ENCODE measurements at places on chromosomes 1 and 21.
A peak's percentile ranks its signal among the peaks of the same experiment; 100 is the strongest.

DNA sequence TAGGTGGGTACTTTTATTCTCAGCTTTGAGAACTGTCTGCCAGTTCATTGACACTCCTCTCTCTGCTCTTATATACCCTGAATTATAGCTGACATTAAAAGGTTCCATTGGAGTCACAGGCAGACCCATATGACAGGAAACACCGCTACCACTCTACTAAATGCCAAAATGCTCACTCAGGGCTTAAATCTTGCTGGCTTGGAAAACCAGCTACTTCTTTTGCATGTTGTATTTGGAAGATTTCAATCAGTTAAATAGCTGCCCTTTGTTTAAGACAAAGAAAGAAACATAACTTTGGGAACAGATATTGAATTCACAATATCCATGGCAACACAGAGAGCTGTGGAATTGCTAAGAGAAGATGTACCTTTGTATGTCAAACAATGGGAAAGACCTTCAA lies 876.5 kb downstream of the USP25 start:
- DNase-seq: no peak

DNA sequence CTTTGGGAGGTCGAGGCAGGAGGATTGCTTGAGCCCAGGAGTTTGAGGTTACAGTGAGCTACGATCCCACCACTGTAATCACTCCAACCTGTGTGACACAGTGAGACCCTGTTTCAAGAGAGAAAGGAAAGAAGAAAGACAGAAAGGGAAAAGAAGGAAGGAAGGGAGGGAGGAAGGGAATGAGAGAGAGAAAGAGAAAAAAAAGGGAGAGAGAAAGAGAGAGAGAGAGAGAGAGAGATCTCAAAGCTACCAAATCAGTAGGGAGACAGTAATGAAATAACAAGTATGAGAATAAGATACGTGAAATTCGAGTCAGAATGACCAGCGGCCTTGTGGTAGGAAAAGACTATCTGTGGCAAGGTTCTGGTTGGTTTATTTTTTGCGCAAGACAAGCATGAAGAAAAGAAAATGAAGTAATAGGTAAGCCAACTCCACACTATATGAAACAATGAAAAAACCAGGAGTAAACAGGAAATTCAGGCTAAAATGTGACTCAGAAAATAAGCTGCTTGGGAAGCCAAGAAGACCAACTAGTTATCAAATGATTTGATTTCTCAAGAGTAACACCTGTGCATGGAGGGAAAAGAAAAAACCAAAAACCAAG lies 8.9 kb downstream of the MTF1 start:
- DNase-seq: no peak

DNA sequence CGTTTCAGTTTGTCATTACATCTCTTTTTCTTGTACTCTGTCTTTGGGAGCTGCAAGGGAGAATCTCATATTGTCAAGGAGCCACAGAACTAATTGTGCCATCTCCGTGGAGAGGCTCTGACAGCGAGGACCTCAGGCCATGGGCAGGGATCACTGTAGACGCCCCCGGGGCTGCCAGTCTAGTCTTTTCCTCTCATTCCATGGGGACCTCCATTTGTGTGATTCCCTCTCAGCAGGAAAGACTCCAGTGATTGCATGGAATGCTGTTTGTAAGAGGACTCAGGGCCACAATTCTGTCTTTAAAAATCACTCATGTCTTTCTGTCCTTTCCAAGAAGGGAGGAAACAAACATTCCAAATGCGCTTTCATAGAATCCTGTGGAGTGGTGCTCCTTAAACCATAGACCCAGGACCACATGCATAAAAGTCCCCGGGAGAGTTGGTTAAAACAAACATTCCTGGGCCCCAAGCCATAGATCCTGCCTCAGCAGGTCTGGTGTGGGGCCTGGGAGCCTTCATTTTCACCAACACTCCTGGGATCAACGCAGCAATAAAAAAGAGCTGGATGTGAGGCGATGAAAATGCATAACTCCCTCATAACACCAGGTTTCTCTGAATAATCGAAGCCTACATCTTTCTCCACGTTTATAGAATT lies 104.5 kb downstream of the ZP4 start:
- DNase-seq: no peak

- no peak for DNase-seq
These were observed 22.7 kb upstream of the DYNLT5 start for GRCh38 chr1:66729523-66729922.

- no peak for DNase-seq
These were observed 208.1 kb downstream of the PRDM2 start for GRCh38 chr1:13908128-13908527.

DNA sequence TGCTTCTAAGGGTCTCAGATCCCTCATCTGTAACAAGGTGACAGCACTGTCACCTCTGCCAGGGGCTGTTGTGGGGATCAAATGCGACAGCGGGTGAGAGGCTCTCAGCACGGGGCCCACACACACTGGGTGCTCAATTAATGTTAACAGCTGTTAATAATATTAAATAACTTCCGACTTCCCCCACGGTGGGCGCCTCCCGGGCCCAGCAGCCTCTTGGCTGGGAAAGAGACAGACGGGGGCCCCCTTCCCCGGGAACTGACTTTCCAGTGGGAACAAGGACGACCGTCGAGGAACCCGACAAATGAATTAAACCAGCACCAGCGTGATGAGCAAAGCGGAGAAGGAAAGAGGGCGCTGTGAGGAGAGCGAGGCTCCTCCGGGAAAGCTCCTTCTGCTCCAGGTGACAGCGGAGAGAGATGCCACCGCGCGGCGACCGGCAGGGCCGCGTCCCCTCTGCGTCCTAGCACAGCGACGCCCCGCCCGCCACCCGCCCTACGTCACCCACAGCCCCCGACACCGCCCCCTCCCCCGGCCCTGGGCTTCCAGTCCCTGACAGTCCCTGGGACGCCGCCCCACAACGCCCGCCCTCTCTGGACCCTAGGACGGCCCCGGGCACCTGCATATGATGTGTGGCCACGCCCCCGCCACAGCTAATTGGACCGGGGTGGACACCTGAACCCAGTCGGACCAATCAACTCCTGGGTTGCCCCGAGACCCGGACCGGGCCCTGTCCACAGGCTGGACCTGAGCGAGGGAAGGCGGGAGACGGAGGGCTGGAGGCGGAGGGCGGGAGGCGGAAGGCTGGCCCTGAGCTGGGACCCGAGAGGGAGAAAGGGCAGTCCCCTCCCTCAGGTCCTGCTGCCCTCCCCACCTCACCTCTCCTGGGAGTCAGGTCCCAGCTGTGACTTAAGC lies 38.2 kb downstream of the MATN1 start:
- DNase-seq: peak; percentile 93

- no peak for DNase-seq
These were observed 4.0 kb downstream of the PHC2 start for GRCh38 chr1:33426916-33427315.

Data from NCI-H345 (cell line).